ENCODE measurements at places on chromosomes 3 and 15.

DNA sequence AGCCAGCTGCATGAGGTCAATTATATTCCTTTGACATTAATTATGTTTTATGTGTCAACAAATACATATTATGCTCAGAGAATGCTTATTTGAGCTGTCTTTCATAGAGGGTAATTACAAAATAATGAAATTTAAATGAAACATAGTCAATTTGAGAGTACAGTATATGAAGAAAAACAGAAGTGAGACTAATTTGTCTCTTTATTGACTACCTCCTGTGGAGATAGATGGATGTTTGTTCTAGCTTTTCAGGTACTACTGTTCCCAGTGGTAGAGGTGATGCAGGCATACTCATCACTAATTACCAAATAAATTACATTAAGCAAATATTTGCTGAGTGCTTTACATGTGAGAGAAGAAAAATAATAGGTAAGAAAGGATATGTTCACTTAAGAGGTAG lies 1129.6 kb downstream of the OTOL1 start:
- H3K36me3 ChIP-seq: no peaks in the 10 kb centered on the region
- no peaks in the 10 kb centered on the region for H3K27me3 ChIP-seq
- no peak overlapping the region for H3K27ac ChIP-seq

GRCh38 chr3:69646287-69647067 lies 92.8 kb upstream of the MITF start:
- DNase-seq: no peak
- H3K4me3 ChIP-seq: no peak overlapping the region
- no peaks in the 10 kb centered on the region for H3K27me3 ChIP-seq
- no peak overlapping the region for H3K27ac ChIP-seq
- no peaks in the 10 kb centered on the region for H3K36me3 ChIP-seq

- H3K4me1 ChIP-seq: no peaks in the 10 kb centered on the region
- no peak for DNase-seq
- no peak overlapping the region for H3K27ac ChIP-seq
- H3K27me3 ChIP-seq: peaks cover 2% of the 10 kb centered on the region
Measured at GRCh38 chr15:100038736-100039135, 303.0 kb downstream of the ADAMTS17 start.

DNA sequence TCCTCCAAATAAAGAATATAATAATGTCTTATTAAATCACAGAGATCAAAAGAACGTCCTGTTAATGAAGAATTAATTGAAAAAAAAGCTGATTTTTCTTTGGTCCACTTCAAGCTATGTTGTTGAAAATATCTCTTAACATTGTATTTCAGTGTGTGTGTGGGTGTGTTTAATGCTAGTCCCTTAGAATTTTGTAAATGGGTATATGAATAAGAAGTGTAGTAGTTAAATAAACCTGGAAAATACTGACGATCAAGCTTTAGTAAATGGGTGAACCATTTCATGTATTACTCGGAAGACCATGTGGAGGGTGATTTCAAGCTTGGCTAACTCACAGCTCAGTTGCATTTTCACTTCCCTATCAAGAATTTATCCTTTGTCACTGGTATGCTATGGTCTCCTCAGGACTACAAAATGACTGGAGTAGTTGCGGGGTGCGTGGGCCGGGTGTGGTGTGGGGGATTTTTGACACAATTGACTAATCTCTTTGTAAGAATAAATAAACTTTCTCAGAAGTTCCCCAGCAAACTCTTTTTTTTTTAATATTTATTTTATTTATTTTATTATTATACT lies 586.4 kb downstream of the GRM7 start:
- no peaks in the 10 kb centered on the region for H3K4me1 ChIP-seq
- H3K27ac ChIP-seq: no peak overlapping the region
- no peaks in the 10 kb centered on the region for H3K36me3 ChIP-seq
- no peak for DNase-seq
- H3K4me3 ChIP-seq: no peak overlapping the region

GRCh38 chr3:153233986-153234385 lies 72.0 kb downstream of the RAP2B start:
- DNase-seq: no peak
- no peaks in the 10 kb centered on the region for H3K4me1 ChIP-seq
- peaks cover 1% of the 10 kb centered on the region for H3K27me3 ChIP-seq
- no peak overlapping the region for H3K27ac ChIP-seq
- H3K36me3 ChIP-seq: no peaks in the 10 kb centered on the region
- no peak overlapping the region for H3K4me3 ChIP-seq

DNA sequence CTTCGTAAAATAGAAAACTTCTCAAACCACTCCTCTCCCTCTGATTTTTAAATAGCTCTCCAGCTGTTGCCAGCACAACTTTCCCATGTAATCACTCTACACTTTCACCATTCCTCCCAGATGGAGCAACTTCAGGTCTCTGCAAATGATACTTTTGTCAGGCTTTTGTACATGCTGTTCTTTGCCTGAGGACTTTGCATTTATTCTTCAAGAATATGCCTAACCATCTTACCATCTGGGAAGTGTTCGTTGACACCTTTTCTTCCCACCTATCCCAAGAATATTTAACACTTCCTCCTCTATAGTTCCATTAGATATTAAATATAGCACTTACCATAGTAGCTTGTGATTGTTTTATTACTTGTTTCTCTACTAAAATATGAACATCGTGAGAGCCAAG lies 703.7 kb downstream of the CADM2 start:
- H3K27ac ChIP-seq: no peak overlapping the region
- H3K4me1 ChIP-seq: no peaks in the 10 kb centered on the region
- DNase-seq: no peak
- H3K36me3 ChIP-seq: no peaks in the 10 kb centered on the region
- H3K4me3 ChIP-seq: no peak overlapping the region
- H3K27me3 ChIP-seq: no peaks in the 10 kb centered on the region

DNA sequence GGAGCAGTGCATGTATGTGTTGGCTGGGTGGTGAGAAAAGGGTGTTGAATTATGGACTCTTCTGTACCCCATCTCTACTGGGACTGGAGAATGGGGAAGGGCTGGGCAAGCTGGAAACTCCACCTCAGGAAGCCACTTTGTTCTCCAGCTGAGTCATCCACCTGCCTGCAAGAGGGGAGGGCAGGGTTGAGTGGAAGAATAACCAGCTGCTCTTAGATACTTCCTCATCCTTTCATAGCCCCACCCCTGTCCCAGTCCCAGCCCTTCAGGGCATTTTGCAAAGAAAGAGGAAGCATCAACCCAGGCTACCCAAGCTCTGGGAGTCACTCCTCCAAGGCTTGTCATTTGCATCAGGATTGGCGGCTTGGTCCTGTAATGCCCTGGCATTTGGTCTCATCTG lies 33.1 kb downstream of the RAB11A start:
- peak overlapping the region; percentile 17 for H3K4me3 ChIP-seq
- H3K27ac ChIP-seq: peak overlapping the region; percentile 61
- H3K27me3 ChIP-seq: no peaks in the 10 kb centered on the region
- peaks cover 43% of the 10 kb centered on the region for H3K4me1 ChIP-seq
- peaks cover 55% of the 10 kb centered on the region for H3K36me3 ChIP-seq

- no peaks in the 10 kb centered on the region for H3K27me3 ChIP-seq
- no peak overlapping the region for H3K27ac ChIP-seq
- H3K4me3 ChIP-seq: no peak overlapping the region
- H3K36me3 ChIP-seq: no peaks in the 10 kb centered on the region
Measured at GRCh38 chr3:55166576-55167555, 239.0 kb upstream of the LRTM1 start.

All from activated B cell treated with CpG ODN at 0.5 μM for 24 hours (primary cell).